PC-9 (cell line): ENCODE measurements at places on chromosomes 4 and X. TPM values are rescaled to one million over a fixed set of nuclear protein-coding genes. Genes with fewer than 3 reads are reported as not detected.

DNA sequence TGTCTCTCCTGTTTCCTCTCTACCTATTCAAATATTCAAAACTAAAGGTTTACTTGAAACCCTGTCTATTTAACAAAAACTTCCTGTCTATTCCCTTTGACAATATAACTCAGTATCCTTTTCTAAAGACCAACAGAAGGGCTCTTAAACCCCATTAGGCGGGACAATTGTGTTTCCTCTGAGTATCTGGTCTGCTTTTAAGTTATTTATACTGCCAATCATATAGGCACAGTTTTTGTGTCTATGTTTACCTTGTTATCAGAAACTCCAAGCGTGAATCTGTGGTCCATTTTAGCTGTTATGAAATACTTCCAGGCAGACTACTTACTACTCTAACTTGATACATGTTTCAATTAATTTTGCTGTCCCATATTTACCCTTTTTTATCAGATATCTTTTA lies 350.0 kb upstream of the CTSO start:
- no peak for DNase-seq

- no peak for DNase-seq
These were observed 241.1 kb downstream of the ANTXR2 start for GRCh38 chr4:79831701-79832514.

- no peak for DNase-seq
These were observed 12.8 kb upstream of the LGI2 start for GRCh38 chr4:25043548-25043947.

DNA sequence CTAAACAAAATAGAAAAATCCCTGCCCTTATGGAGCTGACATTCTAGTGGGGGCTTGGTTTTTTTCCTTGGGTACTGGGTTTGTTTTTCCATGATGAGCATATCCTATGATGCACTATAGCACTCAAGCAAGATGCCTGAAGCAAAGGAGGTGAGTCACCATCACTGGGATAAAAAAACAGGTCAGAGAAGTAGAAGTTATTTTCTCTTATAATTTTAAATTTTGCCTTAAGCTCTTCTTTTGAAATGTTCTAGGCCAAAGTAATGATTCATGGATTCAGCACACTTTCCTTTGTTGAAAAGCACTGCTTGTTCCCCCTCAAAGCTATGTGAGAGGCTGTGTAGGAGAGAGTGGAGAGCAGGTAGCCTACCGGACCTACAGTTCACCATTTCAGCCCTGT lies 15.2 kb upstream of the CXCL2 start:
- DNase-seq = peak; percentile 62

- DNase-seq = peak; percentile 61
These were observed at the start of gene LIN54 for GRCh38 chr4:83010522-83011318. LIN54 (minus strand) TSS chr4:83010823; CDS start chr4:82984844, 25,979 bp downstream.

- no peak for DNase-seq
These were observed 28.1 kb downstream of the SLC30A9 start for GRCh38 chr4:42018451-42018850.

DNA sequence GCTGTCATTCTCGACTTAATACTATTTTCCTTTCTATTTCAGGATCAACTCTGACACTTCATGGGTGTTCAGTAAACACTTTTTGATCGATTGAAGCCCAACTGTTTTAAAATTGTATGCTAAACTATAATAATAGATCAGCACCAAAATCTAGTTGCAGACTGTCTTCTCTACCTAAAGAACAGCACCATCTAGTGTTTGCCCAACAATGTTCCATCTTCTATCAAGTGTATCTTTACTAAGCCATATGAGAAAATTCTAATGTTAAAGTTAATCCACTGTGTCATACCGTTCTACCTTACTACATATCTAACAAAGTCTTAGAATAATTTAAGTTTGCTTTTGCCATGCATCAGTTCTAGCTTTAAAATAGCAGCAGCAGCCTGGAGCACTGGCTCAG lies 113.0 kb upstream of the PRDX4 start:
- DNase-seq = no peak

DNA sequence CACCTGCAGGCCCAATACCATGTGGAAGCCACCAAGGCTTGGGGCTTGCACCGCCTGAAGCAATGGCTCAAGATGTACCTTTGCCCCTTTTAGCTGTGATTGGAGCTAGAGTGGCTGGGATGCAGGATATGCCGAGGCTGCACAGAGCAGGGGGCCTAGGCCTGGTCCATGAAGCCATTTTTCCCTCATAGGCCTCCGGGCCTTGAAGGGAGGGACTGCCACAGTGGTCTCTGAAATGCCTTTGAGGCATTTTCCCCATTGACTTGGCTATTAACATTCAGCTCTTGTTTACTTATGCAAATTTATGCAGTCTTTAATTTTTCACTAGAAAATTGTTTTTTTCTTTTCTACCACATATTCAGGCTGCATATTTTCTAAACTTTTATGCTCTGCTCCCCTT lies 203.2 kb upstream of the HHIP start:
- no peak for DNase-seq

DNA sequence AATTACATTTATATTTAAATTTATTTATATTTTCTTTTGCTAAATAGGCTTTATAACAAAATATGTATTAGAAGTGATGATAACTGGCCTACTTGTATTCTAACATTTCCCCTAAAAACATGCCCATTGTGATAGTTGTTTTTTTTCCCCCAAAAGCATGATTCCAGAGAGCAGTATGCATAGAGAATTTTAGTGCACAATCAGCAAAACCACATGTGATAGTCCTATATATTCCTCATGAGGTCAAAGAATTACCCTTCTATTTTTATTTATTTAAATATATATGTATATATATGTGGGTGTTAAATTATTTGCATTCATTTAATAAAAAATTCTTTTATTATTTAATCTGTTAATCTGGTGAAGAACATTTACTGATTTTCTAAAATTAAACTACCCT lies 78.2 kb upstream of the TLL1 start:
- no peak for DNase-seq

- no peak for DNase-seq
These were observed 21.3 kb downstream of the RPGR start for GRCh38 chrX:38305971-38306370.

GRCh38 chr4:77990904-77991358 lies 66.2 kb upstream of the FRAS1 start:
- DNase-seq = no peak

DNA sequence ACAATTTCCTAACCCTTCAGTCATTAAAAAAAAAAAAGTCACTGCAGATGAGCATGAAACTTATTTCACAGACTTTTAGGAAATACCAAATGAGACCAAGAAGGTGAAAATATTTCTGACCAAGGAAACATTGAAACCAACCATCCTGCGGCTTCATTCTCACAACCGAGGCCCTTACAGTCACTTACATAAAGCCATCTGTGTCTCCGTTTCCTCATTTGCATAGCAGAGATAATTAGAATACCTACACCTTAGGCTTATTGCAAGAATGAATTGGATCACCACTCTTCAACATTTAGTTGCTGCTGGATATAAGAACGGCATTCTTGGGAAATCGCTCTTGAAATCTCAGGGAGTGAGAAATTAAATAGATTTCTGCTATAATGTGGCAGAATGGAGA lies 356.2 kb downstream of the HS3ST1 start:
- DNase-seq = no peak

DNA sequence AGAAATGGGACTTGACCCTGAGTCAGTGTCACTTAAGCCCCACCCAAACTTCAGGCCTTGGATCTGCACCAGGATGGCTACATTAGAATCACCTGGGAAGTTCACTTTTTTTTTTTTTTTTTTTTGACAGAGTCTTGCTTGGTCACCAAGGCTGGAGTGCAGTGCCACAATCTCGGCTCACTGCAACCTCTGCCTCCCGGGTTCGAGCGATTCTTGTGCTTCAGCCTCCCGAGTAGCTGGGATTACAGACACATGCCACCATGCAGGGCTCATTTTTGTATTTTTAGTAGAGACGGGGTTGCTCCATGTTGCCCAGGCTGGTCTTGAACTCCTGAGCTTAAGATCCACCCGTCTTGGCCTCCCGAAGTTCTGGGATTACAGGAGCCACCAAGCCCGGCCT lies 3.0 kb downstream of the NCBP2L start:
- DNase-seq = no peak

GRCh38 chrX:77658886-77659285 lies 127.1 kb downstream of the ATRX start:
- no peak for DNase-seq

DNA sequence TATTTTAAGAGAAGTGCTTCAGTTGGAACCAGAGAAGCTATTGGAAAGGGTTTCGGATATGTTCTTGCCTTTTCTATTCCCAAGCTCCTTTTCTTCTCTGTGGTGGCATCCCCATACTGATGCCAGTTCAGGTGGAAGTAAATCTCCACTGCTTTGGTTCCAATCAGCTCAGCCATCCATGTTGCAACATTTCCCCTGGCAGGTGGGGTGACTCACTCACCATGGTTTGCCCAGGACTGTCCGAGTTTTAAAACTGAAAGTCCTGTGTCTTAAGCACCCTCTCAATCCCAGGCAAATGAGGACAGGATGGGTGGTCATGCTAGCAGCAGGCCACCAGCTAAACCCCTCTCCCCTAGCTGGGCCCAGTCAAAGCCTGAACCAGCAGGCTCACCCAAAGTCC lies 15.1 kb downstream of the RAI2 start:
- no peak for DNase-seq

- DNase-seq = no peak
These were observed 1.7 kb downstream of the TMEM131L start for GRCh38 chr4:153467897-153468262.

GRCh38 chrX:51955200-51955599 lies 61.8 kb downstream of the MAGED1 start:
- no peak for DNase-seq

DNA sequence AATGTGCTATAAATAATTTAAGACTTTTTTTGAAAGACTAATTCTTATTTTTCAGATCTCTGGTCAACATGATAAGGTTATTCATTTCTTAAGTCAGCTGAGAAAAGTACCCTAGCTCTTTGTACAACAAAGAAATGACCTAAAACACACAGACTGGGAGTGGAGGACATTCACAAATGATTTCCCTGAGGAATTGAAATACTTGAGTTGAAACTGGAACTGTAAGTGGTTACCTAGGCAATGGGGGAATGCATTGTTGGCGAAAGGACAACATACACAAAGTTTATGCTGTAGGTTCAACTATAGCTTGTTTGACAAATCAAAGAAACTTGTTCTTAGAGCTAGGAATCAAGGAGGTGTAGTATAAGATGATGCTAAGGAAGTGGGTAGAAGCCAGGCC lies 915.5 kb downstream of the FAT4 start:
- DNase-seq = no peak

- no peak for DNase-seq
These were observed 467.0 kb downstream of the STIM2 start for GRCh38 chr4:27327421-27328181.

DNA sequence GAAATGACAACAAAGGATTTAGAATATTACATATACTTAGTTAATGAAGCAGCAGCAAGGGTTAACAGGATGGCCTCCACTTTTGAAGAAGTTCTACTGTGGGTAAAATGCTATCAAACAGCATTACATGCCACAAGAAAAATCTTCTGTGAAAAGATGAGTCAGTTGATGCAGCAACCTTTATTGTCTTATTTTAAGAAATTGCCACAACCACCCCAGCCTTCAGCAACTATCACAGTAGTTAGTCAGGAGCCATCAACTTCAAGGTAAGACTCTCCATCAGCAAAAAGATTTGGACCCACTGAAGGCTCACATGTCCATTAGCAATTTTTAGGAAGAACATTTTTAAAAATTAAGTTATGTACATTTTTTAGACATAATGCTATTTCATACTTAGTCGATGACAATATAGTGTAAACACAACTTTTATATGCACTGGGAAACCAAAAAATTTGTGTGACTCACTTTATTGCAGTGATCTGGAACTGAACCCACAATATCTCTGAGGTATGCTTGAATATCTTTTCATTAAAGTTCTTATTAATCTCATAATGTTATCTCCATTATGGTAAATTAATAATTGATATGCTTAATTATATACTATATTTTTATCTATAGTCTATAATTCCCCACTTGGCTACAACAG lies 81.2 kb downstream of the SPCS3 start:
- DNase-seq = no peak

- no peak for DNase-seq
These were observed 16.4 kb upstream of the PORCN start for GRCh38 chrX:48492293-48492910.

DNA sequence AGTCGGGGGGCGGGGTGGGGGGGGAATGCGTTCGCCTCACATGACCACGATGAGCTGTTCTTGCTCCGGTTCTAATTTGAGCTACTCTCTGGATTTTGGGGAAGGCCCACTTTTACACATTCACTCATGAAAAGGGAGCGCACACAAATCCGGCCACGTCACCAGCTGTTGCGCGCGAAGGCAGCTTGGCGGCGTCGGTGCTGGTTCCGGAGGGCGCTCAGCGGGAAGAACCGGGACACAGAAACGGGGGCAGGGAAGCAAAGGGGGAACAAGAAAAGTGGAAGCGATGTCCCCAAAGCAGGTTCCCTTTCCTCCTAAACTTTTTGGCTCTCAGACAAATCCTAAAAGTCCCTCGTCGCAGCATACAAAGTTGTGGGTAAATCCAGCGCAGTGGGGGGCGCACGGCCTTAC lies 605 bp downstream of the ANXA5 start:
- no peak for DNase-seq

Gene AFM
- not detected in 2 replicates for total RNA-seq

Gene ACE2
- total RNA-seq = 1.9 and 3.4 TPM in 2 replicates

Gene CNGA1
- 1.4 and 1.8 TPM in 2 replicates for total RNA-seq

Gene CITED1
- not detected in 2 replicates for total RNA-seq

Gene PQBP1
- 36.4 and 39.4 TPM in 2 replicates for total RNA-seq

Gene UXT
- total RNA-seq = 46.0 and 53.8 TPM in 2 replicates
